ENCODE measurements at places on chromosomes 1 and 21. TPM values are rescaled to one million over a fixed set of nuclear protein-coding genes. Genes with fewer than 3 reads are reported as not detected.

DNA sequence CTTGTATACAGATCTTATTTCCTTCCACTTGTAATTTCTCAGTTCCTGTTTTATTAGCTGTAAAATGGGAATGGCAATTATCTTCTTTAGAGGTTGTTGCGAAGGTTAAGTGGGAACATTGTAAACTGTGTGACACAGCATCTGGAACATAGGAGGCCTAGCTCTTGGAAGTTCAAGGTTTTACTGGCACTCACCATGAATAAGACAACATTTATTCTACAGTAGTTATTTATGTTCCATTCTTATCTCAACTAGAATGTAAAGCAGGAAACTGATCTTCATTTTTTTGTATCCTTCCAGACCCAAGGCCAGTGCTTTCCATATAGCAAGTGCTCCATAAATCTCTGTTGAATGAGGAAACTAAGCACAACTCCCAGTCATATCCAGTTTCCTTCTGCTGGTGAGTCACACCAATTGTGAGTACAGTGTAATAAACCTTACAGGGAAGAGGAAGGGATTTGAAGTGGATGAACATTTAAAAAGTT is 1.4 kb downstream of the BCL10 start:
- no peak for DNase-seq

- no peak for DNase-seq
Measured at GRCh38 chr1:17162941-17163340, 42.0 kb upstream of the PADI1 start.

DNA sequence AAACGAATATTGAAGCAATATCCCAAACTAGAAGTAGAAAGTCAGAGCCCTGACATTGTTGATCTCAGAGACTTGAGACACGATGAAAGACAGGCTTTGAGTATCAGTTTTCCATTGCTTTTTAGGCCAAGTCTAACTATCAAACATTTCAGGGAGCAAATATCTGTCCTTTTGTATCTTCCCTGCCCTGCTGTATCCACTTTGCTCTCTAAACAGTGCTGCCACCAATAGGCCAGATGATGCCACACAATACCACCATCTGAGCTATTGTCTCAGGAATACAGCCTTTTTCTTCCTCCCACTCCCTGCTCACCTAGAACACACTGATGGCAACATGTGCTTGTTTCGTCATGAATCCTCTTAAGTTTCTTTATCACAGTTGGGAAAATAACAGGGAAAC is 62.6 kb upstream of the SPAG17 start:
- DNase-seq, result no peak

- no peak for DNase-seq
Measured at GRCh38 chr1:40612345-40612831, 53.1 kb downstream of the RIMS3 start.

DNA sequence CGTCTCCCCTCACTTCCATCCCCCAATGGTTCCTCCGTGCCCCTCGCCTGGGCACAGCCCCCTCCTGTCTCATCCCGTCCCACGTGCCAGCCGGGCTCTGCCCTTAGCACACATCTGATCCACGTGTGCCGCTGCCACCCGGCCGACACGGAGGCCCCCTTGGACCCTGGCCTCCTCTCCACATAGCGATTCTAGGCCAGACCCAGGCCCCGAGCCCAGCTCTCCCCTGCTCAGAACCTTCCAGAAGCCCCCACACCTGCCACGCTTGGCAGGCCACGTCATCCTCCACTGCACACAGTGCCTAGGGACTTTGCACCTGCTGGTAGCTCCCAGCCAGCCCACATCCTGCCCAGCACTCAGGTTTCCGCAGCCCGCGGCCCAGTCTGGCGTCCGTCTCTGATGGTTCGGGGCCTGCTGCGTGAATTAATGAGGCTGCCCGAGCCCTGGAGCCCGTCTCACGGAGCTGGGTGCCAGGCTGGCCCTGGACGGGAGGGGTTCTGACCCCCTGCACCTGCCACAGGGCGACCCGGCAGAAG is 20.1 kb downstream of the PLCH2 start:
- DNase-seq, result no peak

DNA sequence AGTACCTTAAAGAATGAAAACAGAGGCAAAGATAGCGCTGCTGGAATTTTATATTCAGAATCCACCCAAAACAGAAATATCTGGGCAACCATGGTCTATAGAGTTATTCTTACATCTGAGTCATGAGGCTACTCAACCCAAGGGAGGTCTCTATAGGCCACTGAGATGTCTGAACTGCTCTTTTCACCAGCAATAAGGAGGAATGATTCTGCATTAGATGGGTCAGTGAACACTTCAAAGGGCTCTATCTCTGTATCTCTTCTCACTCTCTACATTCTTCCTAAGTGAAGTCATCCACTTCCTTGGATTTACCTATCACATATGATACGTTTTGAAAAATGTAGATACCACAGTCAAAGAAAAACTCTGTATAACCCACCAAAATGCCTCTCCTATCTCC is 90.2 kb upstream of the NGF start:
- DNase-seq, result no peak

DNA sequence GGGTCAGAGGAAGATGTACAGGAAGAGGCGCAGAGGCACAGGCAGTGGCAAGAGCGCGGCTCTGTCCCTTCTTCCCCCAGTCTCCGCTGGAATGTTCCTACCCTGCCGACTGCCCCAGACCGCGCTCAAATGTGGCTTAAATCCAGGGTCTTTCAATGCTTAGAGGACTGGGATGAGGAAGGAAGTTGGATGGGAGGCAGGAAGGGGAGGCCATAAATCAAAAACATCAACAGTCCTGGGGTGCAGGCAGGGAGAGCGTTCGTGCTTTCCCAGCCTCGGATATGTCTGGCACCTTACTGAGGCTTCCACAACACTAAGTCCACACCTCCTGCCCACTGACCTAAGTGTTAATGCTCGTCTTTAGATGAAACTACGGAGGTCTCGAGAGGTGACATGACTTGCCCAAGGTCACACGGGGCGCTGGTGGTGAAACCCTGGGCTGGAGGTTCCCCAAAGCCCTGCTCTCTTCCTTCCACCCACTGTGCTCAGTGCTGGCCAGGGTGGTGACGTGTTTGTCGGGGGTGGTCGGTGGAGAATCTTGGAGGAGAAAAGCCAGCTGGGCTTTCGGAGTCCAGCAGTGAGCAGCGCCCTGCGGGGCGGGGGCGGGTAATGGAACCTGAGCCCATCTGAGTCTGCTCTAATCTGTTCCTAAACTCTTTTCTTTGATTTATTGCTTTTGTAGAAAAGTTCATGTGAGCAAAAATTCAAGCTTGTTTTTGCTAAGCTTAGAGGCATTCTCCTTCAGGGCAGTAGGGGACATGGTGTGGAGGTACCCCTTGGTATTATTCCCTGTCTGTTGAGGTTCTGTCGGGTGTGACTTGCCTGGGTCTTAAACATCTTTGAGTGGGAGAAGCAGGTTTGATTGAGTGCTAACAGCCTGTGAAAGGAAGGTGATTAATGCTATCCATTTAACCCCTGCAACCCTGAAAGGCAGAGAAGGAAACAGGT is 708 bp downstream of the CDA start:
- peak; percentile 85 for DNase-seq

- DNase-seq, result no peak
Measured at GRCh38 chr1:85585799-85586198, 5.2 kb downstream of the CCN1 start.

- DNase-seq, result no peak
Measured at GRCh38 chr1:225712391-225712790, 59.5 kb upstream of the ENAH start.

GRCh38 chr1:12220890-12221289 is 8.9 kb upstream of the VPS13D start:
- no peak for DNase-seq

- no peak for DNase-seq
Measured at GRCh38 chr1:224683936-224684335, 67.8 kb downstream of the CNIH3 start.

- peak; percentile 49 for DNase-seq
Measured at GRCh38 chr1:201353186-201353940, 24.1 kb downstream of the TNNT2 start.

DNA sequence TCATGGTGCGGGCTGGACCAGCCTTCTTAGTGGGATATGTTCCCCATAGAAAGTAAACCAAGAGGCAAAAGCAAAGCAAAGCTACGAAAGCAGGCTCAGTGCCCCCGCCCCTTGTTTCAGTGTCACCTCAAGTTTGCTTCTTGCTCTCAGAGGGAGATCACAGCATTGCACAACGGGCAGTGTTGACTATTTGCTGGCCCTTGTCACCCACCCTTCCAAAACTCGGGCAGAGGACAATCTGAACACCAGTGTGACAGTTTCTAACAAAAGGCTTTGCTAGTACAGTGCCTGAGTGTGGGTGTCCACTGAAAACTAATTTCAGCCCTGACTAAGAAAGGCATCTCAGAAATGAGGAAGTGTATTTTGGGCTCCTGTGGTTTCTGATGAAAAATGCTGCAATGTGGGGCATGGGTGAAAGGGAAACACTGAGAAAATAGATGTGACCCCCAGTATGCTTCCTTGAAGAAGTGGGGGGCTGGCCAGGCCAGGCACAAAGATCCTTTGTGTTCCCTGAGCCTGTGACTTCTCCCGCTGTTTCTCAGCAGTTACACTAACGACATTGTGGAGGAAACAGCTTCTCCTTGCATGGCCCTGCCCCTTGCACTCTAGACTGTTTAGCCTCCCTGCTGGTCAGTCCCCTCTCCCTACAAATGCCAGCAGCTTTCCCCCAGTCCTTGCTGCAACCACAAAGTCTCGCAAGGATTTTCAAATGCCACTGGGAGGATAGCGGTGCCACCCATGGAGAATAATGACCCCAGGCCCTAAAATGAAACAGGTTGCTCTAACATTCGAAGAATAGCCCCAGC is 33.3 kb upstream of the KCNE1 start:
- DNase-seq, result no peak

DNA sequence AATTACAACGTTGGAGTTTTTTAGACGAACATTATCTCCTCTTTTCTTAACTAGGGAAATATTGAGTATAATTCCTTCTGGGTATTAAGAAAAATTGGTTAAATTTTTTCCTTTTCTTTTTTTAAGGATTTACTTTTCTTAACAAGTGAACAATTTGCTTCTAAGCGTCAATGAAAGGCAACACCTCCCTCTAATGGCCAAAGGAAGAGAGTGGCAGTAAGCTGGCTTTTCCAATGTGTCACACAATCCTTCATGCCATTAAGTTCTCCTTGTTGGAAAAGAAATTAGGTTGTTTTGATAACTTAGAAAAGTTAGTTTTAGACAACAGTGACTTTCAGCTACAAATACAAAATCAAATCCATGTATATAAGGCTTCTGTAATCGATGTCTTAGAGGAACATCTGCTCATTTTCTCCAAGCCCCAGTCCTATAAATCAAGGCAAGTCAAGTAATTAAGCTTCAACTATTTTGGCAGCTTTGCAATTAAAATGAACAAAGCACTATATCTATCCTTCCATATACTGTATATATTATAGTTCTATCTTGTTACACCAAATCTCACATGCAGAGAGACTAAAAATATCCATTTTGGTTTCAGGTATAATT is 62.8 kb downstream of the EDEM3 start:
- DNase-seq, result no peak

DNA sequence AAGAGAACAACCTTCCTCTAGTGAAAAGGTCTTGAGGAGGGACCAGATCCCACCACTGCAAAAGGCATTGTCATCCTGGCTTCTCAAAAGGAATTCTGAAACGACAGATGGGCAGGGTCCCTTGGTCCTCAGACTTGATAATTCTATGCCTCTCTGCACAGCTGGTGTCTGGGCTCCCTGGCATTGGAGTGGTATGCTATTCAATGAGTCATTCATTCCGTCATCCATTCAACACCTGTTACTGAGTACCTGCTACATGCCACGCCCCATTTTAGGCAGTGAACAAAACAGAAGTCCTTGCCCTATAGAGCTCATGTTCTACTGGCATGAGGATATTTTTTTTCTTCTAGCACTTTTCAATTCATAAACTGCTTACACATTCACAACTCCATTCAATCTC is 45.8 kb upstream of the HMGB4 start:
- DNase-seq, result no peak

GRCh38 chr21:42109873-42110525 is 38.9 kb downstream of the UMODL1 start:
- DNase-seq, result no peak

GRCh38 chr1:150765296-150765976 is at the start of gene CTSS:
Gene CTSS (minus strand): TSS chr1:150765778. CDS start chr1:150764763, 1,015 bp downstream.
- no peak for DNase-seq

Gene SMCP
- not detected for total RNA-seq

Gene LAD1
- total RNA-seq, result 303 TPM

Gene IQCC
- 3.4 TPM for total RNA-seq

Gene TMPRSS15
- total RNA-seq, result not detected

Gene ADORA1
- 3.4 TPM for total RNA-seq

Gene MXRA8
- 22.0 TPM for total RNA-seq

Gene SGIP1
- 0.72 TPM for total RNA-seq

Gene HUNK
- total RNA-seq, result 4.8 TPM

Gene KCNJ9
- not detected for total RNA-seq
